ENCODE measurements at places on chromosomes 16 and 17.
A peak's percentile ranks its signal among the peaks of the same experiment; 100 is the strongest.

DNA sequence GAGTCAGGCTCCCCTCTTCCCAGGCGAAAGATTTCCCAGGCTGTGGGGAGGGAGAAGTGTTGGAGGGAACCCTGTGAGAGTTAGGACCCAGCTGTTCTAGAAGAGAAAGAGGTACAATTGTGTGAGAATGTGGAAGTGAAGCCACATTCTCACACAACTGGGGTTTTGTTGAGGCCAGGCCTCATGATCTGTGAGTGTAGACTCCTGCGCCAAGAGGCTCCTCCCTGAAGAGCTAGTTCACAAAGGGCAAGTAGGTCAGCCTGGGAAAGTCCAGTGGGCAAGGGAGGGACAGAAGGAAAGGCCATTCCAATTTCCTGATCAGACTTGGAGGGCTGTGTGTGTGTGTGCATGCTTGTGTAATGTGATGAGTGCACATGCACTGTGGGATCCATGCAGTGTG, 15.2 kb downstream of the CD300LF start:
- peak; percentile 78 for DNase-seq

DNA sequence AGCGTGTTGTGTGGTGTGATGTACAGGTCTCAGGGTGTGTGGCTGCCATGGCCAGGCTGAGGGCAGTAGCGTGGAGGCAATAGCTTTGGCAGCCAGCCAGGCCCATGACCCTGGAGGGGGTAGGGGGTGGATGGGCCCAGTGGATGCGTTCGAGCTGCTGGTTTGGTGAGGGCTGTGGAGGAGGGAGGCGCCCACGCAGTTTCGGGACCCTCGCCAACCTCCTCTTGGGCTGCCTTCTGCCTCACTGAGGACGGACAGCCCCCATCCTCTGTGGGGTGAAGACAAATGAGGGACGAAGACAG, 238.6 kb upstream of the GSE1 start:
- DNase-seq: no peak

DNA sequence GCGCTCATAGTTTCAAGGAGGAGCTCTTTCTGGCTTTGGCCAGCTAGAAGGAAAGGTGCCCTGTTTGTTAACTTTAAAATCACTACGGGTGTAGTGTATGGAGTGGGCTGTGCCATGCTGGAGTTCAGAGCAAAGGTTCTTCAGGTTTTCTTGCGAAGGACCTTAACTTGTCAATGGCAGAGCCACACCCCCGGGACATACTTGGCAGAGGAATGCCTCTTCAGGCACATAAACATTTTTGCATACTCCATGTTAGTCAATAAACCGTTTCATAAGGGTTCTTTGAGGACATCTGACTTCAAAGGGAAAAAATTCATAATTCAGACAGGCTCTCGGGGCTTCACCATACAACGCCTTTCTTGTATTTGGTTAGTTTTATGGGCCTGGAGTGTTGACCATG, 113.0 kb upstream of the PLCG2 start:
- DNase-seq: no peak

- DNase-seq: no peak
These were observed 17.4 kb downstream of the RNF213 start for GRCh38 chr17:80277751-80278671.

- peak; percentile 74 for DNase-seq
These were observed 4.2 kb upstream of the ATXN7L3 start for GRCh38 chr17:44203731-44204440.
